ENCODE measurements at places on chromosomes 11 and 22.

- DNase-seq: no peak
Observed at GRCh38 chr11:69352166-69352565, 58.2 kb downstream of the MYEOV start.

DNA sequence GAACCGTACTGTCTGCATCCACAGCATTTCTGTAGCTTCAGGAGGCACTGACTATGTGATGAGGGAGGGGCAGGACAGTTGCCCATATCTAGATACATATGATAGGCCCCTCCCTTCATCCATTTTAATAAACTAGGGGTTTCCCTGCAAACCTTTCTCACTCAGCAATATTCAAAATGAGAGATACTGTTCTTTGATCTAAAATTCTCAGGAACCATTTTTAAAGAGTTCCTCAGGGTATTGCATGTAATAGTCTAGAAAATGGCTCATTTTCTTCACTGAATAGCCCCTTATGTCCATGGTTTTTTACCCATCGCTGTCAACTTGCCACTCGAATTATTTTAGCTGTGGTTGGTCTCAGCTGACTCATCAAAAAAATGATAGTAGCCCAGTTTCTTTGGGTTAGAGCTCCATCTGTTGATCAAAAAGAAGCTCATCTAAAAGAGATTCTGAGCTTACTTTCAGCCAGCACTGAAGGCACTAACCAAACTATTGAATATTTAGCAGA, 37.0 kb upstream of the DNAJB7 start:
- DNase-seq: peak; percentile 42

DNA sequence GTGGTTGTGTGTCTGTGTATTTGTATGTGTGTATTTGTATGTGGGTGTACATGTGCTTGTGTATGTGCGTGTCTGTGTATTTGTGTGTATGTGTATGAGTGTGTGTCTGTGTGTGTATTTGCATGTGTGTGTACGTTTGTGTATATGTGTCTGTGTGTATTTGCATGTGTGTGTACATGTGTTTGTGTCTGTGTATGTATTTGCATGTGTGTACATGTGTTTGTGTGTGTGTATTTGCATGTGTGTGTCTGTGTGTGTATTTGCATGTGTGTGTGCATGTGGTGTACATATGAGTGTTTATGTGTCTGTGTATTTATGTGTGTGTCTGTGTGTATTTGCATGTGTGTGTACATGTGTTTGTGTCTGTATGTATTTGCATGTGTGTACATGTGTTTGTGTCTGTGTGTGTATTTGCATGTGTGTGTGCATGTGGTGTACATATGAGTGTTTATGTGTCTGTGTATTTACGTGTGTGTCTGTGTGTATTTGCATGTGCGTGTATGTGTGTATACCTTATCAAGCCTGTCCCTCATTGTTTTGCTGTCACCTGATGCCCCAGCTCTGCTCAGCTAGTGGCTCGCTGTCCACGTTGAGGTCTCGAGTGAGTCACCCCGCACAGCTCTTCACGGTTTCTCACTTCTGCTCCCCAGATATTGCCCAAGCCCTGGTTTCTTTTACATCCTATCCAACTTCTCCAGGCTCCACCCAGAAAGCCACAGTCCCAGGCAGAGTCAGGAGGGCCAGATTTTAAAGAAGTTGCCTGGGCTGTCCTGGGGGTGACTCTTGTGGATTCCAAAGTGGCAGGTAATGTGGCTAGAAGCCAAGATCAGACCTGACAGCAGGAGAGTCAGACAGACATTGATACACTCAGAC, 15.2 kb downstream of the MB start:
- DNase-seq: peak; percentile 65

DNA sequence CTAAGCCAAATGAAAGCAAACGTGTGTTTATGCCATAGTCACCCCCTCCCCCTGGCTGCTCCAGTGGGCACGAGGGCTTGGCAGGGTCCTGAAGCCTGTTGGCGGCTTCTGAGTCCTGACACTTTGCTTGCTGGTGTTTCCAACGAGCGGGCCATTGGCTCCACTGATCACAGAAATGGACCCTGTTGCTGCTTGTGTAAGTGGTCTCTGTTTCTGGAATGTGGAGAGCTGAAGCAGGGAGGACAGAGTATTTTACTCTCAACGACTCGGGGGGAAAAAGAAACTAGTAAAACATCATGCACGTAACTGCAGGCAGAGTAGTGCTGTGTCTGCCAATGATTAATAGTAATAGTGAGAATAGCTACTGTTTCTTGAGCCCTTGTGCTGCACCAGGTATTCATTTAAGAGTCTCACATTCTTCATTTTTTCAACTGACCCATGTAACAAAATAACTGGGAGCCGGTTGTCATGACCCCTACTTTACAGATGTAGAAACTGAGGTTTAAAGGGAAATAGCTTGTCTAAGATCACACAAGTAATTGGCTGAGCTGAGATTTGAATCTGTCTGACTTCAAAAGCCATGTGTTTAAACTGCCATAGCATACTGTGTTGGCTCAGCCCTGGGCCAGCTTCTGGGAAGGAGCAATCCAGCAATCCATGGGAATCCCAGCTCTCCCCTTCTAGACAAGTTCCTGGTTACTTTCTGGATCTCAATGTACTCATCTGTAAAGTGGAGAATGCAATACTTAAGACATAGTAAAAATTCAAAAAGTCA, 526.7 kb downstream of the INSC start:
- DNase-seq: no peak

DNA sequence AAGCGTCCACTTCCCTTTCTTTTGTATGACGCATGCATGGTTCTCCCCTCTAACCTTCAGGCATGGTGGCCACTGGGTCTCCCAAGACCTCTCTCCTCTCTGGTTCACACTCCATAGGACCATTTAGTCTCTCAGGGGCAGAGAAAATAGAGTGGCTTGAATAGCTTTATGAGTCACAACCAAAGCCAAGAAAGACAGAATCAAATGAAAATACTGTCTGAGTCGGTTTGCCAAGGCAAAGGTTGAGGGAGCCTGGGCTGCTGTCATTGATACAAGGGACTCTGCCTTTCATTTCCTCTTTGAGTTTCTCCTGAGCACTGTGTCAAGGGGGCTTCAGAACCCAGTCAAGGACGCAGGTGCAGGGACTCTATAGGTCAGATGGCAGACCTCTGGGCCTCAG, 44.2 kb downstream of the TENM4 start:
- DNase-seq: no peak

GRCh38 chr11:72780296-72781062, 13.4 kb downstream of the STARD10 start:
- DNase-seq: no peak

- DNase-seq: peak; percentile 3
Observed at GRCh38 chr11:16925561-16926065, 88.6 kb downstream of the PLEKHA7 start.

GRCh38 chr11:125494974-125495725, 915 bp downstream of the FEZ1 start:
- DNase-seq: no peak

GRCh38 chr22:44455963-44456358, 42.1 kb downstream of the RTL6 start:
- no peak for DNase-seq

GRCh38 chr22:41401781-41402648, 20.3 kb downstream of the TEF start:
- DNase-seq: no peak

DNA sequence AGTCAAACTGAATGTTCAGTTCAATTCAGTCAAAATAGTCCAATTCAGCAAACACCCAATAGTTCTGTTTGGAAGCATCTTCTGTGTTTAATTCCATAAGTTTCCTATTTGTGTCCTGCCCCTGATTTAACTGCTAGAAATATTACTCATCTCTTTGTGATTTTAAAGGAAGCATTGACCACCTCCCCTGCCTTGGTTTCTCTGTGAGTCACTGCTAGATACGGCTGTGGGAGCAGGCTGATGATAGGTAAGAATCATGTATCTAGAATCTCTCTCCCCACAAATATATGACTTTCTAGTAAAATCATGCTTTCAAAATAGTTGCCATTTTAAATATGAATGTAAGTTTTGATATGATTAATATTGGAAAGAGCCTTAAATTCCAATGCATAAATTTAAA, 888.5 kb downstream of the NTM start:
- DNase-seq: no peak

DNA sequence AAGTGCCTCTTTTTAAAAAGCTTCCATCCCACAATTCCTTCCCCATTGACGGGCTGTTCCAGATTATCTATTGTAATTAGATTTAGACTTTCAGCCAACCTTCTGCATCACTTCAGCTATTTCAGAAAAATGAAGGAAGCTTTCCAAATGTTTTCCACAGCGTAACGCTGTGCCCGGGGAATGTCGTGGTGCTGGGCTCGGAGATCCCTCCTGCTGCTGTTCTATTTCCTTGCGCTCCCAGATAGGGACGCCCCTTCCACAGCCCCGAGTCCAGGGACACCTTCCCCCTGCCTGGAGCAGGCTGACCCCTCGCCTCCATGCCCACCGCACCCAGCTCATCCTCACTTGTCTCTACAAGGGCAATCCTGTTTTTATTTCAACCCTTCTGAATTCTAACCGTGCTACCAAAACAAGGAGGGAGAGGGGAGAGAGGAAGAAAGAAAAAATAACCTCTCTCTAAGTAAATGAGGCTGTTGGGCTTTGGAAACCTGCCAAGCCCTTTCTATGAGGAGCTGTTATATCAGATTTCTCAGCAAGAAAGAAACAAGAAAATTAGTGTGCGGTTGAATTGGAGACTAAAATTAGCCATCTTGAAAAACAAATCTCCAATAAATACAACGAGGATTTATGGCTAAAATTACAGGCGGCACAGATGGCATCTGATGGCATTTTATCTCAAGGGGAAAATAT, 366.9 kb downstream of the BRD1 start:
- DNase-seq: no peak

- DNase-seq: no peak
Observed at GRCh38 chr11:36079878-36080675, 136.2 kb downstream of the LDLRAD3 start.

- no peak for DNase-seq
Observed at GRCh38 chr11:115349335-115350017, 154.7 kb downstream of the CADM1 start.

DNA sequence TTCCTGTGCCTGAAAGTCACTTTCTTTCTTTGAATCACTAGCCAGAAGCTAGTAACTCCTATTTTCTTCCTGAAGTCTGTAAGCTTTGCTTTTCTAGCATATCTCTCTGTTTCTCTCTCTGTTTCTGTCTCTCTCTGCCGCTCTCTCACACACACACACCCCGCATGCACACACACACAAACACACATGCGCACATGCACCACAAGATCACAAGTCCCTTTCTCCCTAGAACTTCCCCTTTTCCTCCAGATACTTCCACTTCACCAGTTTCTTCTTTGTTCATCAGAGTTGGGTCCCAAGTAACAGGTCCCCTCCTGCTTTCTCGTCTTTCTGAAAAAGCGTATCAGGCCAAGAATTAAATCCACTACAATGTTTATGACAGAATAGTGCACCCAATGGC, 148.5 kb upstream of the HSD17B12 start:
- DNase-seq: no peak

GRCh38 chr11:27196203-27196897, 155.7 kb downstream of the BBOX1 start:
- no peak for DNase-seq

Measured in stromal cell of bone marrow (primary cell).